ENCODE measurements at places on chromosomes 6 and 20.

- DNase-seq, result no peak
These were observed 25.3 kb upstream of the RIPOR2 start for GRCh38 chr6:24960991-24961475.

DNA sequence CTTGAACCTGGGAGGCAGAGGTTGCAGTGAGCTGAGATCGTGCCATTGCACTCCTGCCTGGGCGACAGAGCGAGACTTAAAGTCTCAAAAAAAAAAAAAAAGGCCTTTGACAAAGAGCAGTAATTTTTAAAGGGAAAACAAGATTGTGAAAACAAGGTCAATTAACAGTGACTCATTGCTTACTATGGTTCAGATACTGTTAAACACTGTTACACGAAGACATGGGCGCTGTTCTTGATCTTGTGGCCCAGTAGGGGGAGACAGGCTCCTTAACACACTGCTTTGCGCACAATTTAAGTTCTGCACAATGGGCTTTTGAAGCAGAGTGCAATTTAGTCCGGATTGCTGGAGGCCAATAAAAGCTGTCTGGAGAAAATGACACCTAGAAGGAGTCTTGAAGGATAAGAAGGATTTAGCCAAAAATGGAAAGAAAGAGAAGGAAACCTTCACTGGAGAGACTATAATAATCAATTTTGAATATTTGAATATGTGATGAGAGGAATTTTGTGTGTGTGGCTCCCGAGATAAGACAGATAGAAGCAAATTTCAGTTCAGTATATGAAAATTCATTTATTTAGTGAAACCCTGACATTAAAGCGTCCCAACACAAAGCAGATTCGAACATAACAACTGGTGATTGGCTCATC lies 6.0 kb upstream of the LATS1 start:
- DNase-seq, result peak; percentile 42

DNA sequence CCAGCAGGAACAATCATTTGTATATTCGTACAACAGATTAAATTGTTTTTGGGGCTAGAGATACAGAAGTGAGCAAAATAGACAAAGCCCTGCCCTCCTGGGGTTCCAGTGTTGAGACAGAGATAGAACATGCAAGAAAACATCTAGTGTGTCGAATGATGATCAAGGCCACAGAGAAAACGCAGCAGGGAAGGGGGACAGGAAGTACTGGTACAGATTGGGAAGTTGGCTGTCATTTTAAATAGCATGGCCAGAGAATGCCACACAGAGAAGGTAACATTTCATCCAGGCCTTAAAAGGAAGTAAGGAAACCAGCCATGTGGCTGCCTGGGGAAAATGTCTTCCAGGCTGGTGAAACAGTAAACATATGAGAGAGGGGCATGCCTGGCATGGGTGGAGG lies 202.6 kb upstream of the MYLIP start:
- DNase-seq, result no peak

GRCh38 chr20:21546355-21546754 lies 32.5 kb upstream of the NKX2-2 start:
- DNase-seq, result no peak

GRCh38 chr20:34332262-34332920 lies 29.2 kb upstream of the AHCY start:
- DNase-seq, result no peak

DNA sequence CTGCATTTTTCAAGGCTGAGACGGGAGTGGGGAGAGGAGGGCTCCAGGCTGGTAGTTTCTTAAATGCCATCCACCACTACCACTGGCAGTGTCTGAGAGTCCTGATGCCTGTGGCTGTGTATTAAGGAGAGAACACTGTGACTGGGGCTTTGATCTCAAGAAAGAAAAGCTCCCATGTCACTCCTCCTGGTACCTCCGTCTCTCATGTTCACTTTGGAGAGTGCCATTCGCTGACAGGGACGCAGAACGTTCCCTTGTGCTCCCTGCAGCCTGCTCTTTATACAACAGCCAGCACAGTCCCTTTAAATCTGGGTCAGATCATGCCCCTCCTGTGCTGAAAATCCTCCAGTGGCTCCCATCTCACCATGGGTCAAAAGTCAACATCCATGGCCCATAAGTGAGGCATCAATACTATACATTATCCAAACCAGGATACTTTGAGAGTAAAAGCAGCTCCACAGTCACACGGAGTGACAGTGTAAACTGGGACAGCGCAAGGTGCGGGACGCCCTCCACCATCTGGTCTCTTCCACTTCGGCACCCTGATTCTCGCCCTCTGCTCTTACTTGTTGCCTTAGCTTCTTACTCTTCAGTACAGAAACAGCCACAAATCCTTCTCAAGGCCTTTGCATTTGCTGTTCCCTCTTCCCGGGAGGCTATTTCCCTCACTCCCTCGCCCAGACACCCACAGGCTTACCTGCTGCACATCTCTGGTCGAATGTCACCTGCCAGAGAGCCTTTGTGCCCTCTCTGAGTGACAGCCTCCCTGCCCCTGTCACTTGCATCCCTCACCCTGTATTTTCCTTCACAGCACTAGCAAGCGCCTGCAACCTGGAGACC lies 20.0 kb downstream of the PDYN start:
- no peak for DNase-seq

DNA sequence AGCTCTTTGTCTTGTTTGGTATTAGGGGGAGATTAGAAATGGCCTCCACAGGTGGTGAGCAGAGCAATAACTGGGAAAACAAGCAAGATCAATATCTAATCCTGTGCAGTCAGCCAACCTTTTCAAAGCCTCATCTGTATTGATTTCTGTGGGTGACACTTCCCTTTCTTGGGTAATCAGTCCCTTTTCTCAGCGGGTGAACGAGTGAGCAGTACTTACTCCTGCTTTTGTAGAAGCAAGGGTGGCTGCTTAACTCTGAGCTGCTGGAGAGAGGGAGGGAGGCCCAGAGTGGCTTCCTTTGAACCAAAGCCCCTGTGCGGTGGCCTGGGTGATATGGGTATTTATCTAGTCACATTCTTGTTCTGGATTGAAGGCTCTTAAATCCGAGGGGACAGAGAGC lies 254.8 kb upstream of the CHD6 start:
- no peak for DNase-seq

DNA sequence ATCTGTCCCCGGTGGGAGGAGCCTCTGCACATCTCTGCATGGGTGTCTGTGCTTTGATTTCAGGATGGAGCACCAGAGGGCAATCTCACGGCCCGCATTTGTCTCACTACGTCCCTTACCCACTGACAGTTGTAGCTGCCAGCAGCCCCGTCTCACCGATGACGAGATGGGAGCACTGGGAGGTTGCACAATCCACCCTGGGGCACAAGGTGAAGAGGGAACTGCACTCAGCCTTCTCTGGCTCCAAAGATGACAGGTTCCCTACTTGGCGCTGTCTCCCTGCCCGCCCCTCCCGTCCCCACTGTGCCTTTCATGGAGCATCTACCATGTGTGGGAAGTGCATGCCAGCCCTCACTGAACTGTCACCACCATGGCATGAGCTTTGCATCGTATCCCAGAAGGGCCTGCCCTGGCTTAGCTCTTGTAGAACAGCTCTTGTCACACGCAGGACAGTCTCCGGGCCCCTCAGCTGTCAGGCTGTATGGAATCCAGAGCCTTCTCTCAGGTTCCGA lies 99.9 kb upstream of the PMEPA1 start:
- no peak for DNase-seq

- peak; percentile 87 for DNase-seq
These were observed 159.3 kb upstream of the TNFAIP3 start for GRCh38 chr6:137707590-137708360.

DNA sequence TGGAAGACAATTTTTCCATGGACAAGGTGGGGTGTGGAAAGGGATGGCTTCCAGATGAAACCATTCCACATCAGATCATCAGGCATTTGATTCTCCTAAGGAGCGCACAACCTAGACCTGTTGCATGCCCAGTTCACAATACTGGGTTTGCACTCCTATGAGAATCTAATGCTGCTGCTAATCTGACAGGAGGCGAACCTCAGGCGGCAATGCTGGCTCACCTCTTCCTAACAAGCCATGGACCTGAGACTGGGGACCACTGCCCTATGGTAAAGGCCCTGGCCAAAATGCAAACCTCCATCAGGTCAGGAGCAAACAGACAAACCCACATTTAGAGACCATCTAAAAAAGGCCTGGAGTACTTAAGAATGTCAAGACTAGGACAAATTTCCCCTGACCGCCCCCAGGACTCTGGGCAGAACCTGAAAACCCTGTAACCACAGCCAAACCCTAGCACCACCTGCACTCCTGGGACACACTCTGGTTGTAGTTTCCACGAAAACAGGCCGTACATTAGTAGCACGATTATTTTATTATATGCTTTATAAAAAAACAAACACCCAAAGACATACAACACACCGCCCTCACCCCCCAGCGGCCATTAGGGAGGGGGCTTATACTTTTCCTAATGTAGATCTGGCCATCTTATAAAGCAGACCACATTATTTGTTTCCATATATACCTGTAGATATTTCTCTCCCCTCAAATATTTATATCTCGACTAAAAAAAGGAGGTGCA lies 27.3 kb downstream of the SNX5 start:
- DNase-seq, result no peak

GRCh38 chr20:61557621-61558020 lies 305.6 kb downstream of the CDH4 start:
- DNase-seq, result no peak

- no peak for DNase-seq
These were observed 203.0 kb downstream of the DHX35 start for GRCh38 chr20:39165099-39165498.

DNA sequence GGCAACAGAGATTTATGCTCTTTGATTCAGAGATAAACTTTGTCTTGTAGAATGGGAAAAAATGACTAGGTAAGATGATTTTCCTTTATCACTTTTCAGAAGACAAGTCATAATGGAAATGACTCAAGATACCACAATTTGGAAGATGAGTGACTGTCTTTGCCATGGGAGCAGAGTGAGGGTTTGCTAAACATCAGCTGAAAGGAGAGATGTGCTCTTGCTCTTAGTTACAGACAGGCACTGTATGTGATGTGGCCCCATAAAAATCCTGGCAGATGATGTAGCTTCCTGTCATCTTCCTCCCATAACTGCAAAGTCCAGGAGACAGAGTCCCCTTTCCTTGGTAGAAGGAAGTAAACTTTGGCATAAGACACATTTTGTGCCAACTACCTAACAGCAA lies 47.6 kb downstream of the BACH2 start:
- DNase-seq, result peak; percentile 30

- DNase-seq, result no peak
These were observed 632.9 kb downstream of the MAFB start for GRCh38 chr20:40056171-40056570.
